ENCODE measurements at places on chromosomes 4 and X.

- no peak for ATAC-seq
These were observed 50.0 kb downstream of the C4orf46 start for GRCh38 chr4:158621729-158622128.

GRCh38 chr4:160319221-160319867 is 1216.5 kb downstream of the RAPGEF2 start:
- ATAC-seq, result no peak

DNA sequence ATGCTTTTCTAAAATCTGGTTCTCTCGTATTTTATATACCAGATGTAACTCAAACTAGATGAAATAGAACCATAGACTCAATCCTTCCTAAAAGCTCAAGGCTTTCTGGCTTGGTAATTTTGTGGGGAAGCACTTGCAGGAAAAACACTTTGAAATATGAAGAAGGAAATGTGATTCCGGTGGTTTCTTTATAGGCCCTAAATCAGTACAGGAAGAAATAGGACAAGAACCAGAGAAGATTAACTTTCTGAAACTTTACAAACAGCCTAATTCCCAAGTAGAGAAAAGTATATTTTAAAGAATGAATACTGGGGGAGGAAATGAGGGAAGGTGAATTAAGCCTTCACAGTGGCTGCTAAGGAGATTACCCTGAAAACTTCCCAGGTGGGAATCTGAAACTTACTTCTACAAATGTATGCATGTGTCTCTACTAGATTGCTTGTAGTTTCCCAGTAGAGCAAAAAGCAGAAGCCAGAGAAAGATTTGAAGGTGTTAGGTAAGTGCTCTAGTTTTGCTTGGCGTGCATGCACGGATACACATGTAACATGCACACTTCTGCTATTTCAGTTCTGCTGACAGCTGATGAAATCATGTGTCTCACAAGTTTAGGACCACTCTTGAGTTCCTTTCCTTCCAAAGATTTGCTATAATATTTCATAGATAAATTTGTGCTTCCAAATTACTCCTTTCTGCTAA is 92.1 kb downstream of the AFF1 start:
- no peak for ATAC-seq

GRCh38 chrX:131068945-131069719 is 11.0 kb downstream of the ARHGAP36 start:
- ATAC-seq, result no peak

DNA sequence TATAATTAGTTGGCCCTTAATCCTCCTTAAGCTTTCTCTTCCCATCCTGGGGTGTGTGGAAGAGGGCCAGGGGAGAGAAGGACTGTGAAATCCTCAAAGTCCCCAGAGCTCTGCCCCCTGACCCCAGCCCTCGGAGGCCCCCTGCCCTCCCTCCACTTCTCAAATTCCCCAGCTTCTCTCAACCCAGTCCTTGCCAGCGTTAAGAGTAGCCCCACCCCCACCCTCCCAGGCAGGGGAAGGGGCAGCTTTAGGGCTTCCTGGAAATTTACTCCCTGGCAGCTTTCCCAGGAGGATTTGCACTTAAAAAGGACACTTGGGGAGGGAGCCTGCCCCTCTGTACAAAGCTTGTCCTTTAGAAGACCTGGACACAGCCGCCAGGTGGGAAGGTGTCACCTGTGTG is 11.8 kb upstream of the CD40LG start:
- ATAC-seq, result no peak

GRCh38 chrX:100484971-100485370 is 74.9 kb upstream of the PCDH19 start:
- no peak for ATAC-seq

GRCh38 chrX:154791467-154791866 is 13.8 kb downstream of the MPP1 start:
- no peak for ATAC-seq

DNA sequence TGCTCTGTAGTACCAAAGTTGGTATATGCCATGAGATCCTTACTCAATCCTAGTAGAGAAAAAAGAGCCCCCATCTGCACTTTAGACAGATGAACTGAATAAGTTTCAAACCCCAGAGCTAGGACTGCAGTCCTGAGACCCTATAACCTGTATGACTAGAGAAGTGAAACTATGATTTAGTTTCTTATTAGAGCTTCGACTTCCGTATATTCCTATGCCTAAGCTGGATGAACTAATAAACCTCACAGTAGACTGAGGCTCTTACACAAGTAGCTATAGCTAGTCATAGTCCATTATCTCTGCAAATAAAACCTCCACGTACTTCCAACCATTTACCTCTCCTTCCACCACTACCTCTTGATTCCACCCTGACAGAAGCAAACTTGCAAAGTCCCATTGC is 6.3 kb upstream of the OTUD4 start:
- no peak for ATAC-seq

- no peak for ATAC-seq
These were observed 7.1 kb upstream of the OPHN1 start for GRCh38 chrX:68440442-68440841.

DNA sequence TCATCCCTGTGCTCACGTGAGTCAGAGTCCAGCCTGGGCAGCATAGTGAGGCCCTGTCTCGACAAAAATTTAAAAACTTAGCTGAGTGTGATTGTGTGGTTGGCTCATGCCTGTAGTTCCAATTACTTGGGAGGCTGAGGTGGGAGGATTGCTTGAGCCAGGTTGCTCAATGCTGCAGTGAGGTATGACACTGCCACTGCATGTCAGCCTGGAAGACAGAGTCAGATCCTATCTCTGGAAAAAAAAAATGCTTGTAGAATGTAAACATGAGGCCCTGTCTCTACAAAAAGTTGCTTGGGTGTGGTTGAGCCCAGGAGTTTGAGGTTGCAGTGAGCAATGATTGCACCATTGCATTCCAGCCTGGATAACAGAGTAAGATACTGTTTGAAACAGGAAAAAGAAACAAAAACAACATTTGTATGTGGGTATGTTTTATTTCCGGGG is 11.3 kb upstream of the YTHDC1 start:
- ATAC-seq, result no peak

DNA sequence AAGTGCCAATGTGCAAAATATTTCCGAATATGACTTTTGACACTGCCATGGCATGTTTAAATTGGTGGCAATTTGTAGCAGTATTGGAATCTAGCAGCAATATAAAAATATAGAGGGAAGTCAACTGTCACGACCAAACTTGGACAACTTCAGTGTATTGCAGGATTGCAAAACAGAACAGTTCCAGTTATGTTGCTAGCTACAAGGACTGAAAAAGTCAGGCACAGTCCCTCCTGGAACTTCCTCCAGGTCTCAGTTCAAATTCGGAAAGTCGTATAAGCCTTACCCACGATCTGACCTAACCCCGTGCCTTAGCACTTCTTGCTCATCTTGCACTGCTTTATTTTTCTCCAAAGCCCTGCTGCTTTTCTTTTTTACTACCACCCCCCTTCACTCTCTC is 390.0 kb upstream of the GALNT7 start:
- ATAC-seq, result no peak

GRCh38 chr4:57131849-57132742 is 21.9 kb upstream of the IGFBP7 start:
- no peak for ATAC-seq

GRCh38 chrX:54411732-54412131 is 28.5 kb upstream of the TSR2 start:
- ATAC-seq, result no peak

- ATAC-seq, result no peak
These were observed 77.4 kb upstream of the GPR50 start for GRCh38 chrX:151099001-151099400.

GRCh38 chrX:118727686-118728339 is 407 bp downstream of the IL13RA1 start:
- no peak for ATAC-seq

- ATAC-seq, result no peak
These were observed 411.9 kb downstream of the SPOCK3 start for GRCh38 chr4:166822386-166822785.

- no peak for ATAC-seq
These were observed 45.4 kb upstream of the MAGEC2 start for GRCh38 chrX:142250502-142250901.

GRCh38 chr4:119151161-119151560 is 15.5 kb downstream of the MYOZ2 start:
- ATAC-seq, result no peak

DNA sequence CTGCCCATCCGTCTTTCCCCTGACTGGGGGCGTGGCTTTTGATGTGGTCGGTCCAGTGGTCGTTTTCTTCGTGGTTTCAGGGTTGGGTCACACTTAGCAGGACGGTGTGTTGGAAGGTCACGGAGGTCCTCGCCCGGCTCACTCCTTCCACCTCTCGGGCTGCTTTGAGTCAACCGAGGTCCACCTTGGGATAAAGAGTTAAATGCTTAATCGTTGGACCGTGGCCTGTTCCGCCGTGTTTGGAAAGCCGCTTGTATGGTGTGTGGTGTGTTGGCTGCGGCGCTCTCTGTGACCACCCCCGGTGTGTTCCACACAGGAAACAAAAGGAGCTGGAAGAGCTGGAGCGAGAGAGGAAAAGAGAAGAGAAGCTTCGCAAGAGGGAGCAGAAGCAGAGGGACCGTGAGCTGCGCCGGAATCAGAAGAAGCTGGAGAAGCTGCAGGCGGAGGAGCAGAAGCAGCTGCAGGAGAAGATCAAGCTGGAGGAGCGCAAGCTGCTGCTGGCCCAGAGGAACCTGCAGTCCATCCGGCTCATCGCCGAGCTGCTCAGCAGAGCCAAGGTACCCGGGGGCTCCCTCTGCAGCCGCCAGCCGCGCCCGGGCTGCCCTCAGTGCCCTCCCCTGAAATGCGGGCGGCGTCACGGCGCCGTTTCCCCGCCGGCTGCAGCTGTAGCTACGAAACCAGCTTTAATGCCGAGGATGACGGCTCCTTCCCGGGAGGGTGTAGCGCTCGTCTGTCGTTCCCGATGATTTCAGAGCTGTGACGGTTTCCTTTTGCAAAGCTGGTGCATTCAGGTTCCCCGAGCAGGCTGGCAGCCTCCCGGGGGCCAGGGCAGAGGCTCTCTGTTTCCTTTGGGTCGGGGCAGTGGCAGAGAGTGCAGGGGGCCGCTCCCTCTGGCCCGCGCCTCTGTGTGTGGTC is 7.7 kb downstream of the AKAP17A start:
- no peak for ATAC-seq

DNA sequence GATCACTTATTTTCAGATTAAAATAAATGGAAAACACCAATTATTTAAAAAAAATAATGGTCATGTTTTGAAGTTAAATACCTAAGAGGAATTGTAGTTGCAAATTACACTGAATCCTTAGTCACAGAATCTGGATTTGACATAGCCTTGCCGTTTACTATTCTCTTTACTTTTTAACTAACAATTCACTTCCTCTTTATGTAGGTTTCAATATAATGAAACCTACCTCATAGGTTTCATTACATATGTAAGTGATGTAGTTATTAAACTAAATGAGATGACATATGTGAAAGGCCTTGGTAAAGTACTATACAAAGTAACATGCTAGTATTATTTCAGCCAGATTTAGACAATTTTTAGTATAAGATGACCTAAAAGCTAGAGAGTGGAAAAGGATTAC is 6.5 kb downstream of the SPP1 start:
- no peak for ATAC-seq

- ATAC-seq, result no peak
These were observed 4.4 kb upstream of the SMR3A start for GRCh38 chr4:70356185-70356584.

- ATAC-seq, result no peak
These were observed 329.5 kb upstream of the ZFP42 start for GRCh38 chr4:187666034-187666433.

- ATAC-seq, result no peak
These were observed 38.9 kb upstream of the TLL1 start for GRCh38 chr4:165834116-165834515.

DNA sequence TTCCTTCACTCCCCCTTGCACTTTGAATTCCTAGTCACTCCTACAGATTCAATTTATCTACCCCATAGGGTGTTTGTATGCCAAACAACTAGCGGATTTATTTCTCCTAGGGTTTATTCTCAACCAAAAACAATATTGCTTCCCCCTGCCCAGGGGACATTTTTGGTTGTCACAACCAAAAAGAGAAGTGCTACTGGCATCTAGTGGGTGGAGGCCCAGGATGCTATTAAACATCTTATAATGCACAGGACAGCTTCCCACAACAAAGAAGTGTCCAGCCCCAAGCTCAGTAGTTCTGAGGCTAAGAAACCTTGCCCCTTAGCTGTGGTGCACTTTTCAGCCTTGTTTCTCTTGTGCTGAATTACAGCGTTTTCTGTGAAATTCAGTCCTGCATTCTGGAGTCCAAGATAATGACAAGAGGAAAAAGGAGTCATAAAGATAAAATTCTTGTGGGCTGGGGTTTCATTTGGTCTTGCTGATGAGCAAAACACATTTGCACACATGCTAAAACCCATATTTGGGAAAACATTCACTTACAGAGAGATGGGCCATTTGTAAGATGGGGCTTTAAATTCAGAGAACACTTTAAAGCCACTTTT is 11.2 kb upstream of the SYTL4 start:
- ATAC-seq, result no peak

- ATAC-seq, result no peak
These were observed 22.6 kb downstream of the LAMP2 start for GRCh38 chrX:120446498-120446897.

All from activated T-helper 17 cell treated with anti-CD3 and anti-CD28 coated beads, Interleukin-2, amount 50 U/mL, for 72 hours (primary cell).